ENCODE measurements at places on chromosomes 13 and 19.

GRCh38 chr13:95704510-95704909, 27.6 kb downstream of the DNAJC3 start:
- DNase-seq = peak; percentile 52

DNA sequence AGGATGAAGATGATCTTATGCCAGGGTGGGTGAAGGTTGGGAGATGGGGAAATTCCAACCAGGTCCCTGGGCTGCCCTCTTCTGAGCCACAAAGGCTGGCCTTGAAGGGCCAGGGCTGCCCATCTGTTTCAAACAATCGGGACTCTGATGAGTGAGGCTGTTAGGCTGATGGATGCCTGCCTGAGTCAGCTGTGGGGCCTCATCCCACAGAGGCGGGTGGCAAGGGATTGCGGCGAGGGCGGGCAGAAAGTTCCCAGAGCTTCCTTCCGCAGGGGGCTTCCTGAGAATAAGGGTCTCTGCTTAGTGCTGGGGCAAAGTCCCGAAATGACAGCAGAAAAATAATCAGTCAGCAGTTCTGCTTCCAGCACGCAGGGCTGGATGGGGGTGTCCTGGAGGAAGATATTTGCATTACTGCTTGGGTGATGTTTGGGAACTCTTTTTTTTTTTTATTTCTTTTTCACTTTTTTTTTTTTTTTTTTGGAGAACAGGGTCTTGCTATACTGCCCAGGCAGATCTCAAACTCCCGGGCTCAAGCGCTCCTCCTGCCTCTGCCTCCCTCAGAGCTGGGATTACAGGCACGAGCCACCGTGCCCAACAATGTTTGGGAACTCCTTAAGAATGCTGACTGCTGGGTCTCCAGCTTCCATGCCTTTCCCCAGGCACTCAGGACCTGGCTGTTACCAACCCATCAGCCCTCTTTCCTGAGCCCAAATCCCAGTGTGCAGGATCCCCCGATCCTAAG, 14.1 kb downstream of the SH3GL1 start:
- no peak for DNase-seq

- DNase-seq = no peak
Measured at GRCh38 chr13:25237083-25237482, 50.2 kb downstream of the MTMR6 start.

GRCh38 chr19:45884682-45885555, 1.0 kb downstream of the IRF2BP1 start:
- no peak for DNase-seq

DNA sequence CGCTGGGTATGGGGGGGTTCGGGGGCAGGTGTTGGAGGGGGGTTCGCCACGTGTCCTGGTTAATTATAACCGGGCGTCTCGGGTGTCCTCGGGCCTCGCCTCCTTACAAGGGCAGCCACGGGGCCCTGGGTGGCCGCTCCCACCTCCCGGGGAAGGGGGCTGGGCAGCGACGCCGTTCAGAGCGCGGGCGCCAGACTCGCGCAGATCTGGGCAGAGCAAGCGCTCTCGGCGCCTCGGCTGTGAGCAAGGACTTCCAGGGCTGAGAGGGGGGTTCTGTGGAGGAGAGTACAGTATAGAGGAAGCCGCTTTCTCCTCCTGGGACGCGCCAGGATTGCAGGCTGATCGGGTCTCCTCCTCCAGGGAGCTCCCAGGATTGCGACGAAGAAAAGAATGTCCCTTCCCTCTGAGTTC, 1.0 kb upstream of the CKM start:
- no peak for DNase-seq

GRCh38 chr13:38180126-38180525, 169.5 kb upstream of the UFM1 start:
- no peak for DNase-seq

DNA sequence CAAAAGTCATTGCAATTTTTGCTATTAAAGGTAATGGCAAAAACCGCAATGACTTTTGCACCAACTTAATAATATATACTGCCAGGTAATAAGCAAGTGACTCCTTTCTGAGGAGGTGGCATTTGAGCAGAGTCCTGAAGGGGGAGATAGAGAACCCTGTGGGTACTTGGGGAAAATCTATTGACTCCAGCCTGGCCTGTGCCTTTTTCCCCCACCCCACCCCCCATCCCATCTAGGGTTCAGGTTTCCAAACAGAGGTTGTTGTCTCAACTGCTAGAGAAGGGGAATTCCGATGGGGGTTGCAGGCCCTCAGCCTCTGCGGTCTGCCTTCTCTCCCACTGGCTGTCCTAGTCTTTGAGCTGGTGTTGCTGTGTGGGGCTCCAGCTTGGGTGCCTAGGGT, 11.5 kb downstream of the S1PR2 start:
- DNase-seq = no peak

DNA sequence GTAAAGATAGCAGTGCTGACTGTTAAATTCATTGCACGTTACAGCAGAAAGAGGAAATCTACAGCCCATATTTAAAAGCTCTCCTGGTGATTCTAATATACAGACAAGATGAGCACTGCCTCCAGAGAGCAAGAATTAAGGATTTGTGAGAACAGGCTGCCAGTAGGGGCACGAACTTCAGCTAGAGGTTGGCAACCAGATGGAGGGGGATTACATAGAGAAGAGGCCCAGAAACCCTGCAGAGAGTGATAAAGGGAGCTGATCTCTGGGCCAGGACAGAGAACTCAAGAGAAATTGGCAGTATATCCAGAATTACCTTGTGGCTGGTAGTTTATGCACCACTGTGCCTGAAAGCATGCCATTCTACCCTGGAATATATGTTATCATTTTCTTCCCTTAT, 144.8 kb downstream of the UFM1 start:
- no peak for DNase-seq

DNA sequence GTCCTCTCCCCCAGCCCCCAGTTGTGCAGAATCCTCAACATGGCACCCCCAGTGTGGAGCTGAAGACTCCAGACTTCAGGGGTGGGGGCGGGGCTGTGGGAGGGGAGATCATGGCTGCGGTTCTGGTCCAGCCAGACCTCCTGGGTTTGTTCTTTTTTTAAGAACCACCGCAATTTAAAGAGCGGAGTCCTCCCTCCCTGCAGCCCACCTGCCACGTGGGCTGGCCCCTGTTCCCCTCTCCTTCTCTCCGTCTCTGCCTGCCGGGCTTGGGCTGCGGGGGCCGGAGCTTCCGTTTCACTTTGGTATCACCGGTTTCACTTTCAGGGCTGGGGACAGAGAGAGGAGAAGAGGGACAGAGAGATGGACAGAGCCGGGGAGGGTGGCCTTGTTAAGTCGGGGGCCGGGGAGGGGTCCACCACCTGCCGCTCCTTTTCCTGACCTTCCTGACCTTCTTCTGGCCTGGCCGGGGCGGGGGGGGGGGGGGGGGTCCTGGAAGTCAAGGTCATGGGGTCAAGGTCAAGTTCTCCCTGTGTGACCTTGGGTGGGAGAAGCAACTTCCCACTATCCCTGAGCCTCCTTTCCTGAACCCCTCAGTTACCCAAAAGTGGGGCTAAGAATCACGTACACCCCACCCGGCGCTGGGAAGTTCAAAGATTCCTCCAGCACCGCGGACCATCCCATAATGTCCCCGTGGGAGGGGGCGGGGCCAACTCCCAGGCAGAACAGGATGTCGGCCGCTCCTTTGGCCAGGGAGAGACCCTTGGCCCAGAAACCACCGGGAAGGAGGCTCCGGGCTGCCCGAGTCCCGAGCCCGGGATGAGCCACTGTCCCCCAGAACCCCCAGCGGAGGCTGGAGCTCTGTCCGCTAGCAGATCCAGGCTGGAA, 11.3 kb upstream of the ZBTB7A start:
- DNase-seq = peak; percentile 54

GRCh38 chr13:113777311-113778260, 18.6 kb downstream of the TMEM255B start:
- DNase-seq = peak; percentile 54

DNA sequence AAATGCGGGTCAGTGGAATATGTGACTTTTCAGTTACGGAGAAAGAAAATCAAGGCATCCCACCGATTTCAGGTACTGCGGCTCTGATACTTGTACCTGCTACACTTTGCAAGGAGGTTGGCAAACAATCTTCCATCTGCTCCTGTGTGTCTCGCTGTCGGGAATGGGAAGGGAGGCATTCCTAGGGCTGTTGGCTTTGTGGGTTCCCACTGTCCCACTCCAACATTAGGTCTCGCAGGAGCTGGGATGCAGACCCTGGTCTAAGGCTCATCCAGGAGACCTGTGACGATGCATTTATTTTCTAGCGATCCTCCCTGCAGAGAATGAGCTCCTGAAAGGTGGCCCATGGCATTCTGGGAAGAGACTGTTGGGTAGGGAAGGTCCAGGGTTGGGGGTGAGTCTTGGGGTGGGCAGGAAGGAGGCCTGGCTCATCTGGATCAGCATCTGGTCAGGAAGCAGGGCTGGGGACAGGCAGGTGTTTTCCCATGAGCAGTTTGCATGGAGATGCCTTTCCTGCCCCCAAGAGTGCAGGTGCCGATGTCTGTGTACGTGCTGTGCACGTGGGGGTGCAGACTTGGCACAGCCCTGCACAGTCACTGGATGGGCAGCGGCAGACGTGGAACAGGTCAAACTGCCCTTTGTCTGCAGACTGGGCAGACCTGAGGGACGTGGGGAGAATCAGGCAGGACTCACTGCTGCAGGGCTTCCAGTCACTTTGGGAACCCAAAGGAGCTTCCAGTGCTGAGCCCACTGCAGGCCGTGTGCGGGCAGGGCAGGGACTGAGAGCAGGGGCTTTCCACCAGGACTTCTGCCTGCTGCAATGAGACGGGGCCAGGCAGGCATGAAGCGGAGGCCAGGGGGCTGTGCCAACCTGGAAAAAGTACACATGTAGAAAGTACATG, 152.4 kb downstream of the TEX29 start:
- no peak for DNase-seq

DNA sequence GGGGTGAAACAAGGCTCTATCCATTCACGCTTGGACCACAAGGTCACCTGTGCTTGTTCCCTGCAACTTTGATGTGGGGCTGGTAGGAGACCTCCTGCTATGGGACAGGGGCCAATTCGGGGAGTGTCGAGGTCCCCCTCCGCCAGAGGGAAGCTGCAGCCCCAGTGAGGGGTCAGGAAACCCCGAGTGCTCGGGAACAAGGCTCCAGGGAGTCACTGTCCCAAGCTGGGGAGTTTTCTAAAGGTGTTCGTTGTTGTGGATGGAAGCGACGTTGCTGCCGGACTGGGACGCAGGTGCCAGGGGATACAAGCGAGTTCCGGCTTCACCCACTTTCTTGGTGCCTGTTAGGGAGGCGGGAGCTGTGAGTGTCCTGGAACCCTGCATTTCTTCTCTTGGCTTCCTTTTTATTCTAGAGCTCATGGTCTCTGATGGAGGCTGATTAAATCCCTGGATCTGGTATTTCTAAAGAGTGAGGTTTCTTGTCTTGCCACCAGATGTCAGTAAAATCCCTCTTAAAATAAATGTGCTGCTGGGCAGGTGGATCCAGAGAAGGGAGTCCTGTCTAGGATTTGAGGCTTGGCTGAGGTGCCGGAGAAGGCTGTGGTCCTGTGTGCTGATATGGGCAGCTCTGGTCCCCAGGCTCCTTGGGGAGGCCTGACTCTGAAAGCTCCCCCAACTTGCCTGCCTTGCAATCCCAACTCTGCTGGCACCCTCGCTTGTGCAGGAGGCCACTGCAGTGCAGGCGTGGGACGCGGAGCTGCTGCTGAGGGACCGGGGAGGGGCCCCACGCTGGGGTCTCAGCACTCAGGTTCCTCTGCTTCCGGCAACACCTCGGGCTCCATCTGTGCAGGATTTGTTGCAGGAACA, 153.9 kb downstream of the TEX29 start:
- DNase-seq = peak; percentile 89

- no peak for DNase-seq
Measured at GRCh38 chr13:104614361-104615145, 1548.3 kb upstream of the SLC10A2 start.
